Hematopoietic multipotent progenitor cell treated with erythropoietin and hydrocortisone succinate and interleukin-3 and kit ligand, for 4 days (in vitro differentiated cells): ENCODE measurements at places on chromosomes 7 and 10.

DNA sequence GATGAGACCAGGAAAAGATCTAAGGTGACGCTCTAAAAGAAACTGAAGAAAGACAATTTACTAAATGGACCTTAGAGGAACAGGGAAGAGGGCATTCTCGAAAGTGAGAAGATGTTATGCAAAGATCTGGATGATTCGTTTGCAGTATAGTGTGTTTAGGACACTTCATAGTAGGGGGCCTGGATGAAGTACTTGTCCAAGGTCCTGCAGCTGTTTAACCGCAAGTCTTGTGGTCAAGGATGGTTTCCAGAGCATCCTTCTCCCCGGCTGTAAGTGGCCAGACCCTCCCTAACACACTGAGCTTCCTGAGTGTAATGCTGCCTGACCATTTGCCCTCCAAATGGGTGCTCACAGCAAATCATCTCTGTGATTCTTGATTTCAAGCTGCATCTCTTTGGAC, 101.6 kb downstream of the XPNPEP1 start:
- DNase-seq, result no peak

DNA sequence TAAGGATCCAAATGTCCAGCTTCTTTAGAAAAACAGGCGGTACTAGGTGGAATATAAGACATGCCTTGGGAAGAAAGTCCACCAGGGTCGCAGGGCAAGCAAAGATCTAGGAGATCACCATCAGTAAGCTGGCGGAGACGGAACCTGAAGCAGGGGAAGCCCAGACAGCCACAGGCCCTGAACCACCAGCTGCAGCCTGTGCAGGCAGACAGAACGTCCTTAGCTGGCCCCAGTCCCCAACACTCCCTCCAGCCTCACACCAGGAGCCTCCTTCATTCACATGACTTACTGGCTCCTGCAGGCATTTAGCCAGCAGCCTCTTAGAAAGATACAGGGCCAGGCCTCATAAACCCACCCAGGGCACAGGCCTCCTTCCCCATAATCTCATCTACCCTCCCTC, 17.4 kb downstream of the RGS10 start:
- DNase-seq, result no peak

DNA sequence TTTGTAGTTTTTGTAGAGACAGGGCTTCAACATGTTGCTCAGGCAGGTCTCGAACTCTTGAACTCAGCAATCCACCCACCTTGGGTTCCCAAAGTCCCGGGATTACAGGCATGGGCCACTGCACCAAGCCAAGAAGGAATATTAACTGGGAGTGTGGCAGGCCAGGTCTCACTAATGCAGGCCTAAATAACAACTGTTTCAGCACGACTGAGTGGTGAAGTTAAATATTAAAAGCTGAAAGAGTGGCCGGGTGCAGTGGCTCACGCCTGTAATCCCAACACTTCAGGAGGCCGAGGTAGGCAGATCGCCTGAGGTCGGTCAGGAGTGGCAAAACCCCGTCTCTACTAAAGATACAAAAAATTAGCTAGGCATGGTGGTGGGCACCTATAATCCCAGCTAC, 21.1 kb downstream of the CHUK start:
- DNase-seq, result no peak

- peak; percentile 73 for DNase-seq
These were observed 340.9 kb downstream of the LRMDA start for GRCh38 chr10:75772153-75772887.

GRCh38 chr10:66719483-66719882, 206.4 kb upstream of the LRRTM3 start:
- DNase-seq, result no peak

DNA sequence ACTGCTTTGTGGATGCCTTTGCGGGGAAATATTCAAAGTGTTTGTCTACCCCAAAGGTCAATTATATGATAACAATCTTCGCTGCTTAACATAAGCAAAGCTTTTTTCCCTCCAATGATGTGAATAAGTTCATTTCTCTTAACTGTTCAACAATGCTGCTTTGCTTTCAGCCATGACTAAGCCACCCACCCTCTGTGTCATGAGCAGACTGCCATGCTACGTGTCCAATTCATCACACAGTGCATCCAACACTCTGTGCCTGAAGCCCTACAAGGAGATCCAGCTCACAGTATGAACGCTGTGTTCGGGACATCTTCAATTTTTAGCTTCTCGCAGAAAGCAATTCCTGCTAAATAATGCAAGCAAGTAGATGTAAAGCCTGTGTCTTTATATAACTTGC, 5.7 kb upstream of the TAS2R40 start:
- DNase-seq, result no peak

- DNase-seq, result no peak
These were observed 134.1 kb downstream of the LRMDA start for GRCh38 chr10:75565286-75566251.

- peak; percentile 58 for DNase-seq
These were observed 145.4 kb downstream of the NEURL1 start for GRCh38 chr10:103638948-103639347.

DNA sequence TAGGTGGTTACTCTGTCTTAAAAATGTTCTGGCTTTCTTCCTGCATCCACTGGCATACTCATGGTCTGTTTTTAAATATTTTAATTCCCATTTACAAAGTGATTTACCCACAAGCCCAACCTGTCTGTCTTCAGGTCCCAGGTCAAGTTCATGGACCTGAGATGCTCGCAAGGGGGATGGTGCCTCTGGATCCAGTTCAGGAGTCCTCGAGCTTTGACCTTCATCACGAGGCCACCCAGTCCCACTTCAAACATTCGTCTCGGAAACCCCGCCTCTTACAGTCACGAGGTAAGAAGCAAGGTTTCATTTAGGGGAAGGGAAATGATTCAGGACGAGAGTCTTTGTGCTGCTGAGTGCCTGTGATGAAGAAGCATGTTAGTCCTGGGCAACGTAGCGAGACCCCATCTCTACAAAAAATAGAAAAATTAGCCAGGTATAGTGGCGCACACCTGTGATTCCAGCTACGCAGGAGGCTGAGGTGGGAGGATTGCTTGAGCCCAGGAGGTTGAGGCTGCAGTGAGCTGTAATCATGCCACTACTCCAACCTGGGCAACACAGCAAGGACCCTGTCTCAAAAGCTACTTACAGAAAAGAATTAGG, 8.7 kb downstream of the ZKSCAN1 start:
- DNase-seq, result no peak

DNA sequence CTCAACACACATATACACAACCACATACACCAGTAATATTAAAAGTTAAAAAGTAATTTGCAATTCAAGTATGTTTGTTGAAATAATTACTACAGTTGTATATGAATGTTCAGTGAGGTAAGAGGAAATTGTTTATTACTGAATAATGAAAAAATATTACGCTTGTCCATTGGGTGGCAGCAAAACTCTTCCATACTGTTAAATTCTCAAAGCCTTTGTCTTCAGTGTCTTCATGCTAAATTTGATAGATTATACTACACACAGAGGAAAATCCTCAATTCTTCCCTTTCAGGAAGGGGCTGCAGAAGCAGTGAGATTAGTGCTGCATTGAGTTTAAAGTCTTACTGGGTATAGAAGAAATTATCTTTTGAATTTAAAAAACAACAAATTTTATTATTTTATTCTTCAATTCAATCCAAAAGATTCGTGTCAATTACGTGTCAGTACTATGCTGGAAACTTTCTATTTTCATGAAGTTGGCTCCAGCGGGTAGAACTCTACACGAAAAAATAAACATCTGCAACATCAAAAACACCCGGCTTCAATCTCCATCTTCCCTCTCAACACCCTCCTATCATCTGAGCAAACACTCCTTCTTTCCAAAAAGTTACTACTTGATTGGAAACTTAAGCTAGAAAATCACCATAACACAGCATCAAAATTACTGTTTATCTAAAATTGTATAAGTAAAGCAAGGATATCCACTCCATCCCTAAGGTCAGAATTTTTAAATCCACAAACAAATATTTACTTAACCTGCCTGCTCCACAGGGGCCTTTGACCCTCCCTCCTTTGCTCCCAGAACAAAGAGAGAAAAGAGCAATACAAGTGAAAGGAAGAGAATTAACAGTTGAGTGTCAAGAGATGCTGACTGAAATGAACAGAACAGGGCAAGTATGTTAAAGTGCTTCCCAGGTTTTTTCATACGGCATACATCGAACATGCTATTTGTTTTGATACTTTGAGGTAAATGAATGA, 37.0 kb upstream of the TES start:
- DNase-seq, result peak; percentile 79

DNA sequence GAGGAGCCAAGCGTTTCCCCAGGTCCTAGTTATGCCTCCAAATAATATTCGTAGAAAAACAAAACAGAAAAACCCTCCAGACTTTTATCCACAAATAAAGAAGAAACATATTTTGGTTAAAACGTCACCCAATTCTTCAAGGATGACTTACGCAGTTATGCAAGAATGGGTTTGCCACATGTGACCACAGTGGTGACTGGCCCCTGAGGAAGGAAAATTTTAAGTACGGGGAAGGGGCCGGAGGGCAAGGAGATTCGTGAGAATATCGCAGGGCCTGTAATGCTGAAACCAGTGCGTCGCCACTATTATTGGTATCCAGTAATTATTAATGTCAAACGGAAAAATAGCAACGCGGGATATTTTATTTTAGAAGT, 537 bp upstream of the MRPS24 start:
- peak; percentile 69 for DNase-seq

DNA sequence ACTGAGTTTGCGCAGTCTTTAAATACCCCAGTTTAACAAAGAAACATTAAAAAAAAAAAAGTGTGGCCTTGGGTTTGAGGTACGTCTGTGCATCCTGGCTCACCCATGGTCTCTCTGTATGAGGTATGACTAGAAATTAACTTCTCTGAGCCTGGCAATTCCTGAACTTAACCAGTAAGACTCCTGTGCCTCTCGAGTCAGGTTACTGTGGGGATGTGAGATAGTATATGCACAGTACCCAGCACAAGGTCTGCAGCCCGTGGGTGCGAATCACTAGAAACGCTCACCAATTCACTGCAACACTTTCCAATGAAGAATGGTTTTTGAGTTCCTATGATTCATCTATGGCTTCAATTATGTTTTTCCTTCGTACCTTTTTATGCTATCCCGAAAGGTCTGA, 149.9 kb downstream of the SFMBT2 start:
- no peak for DNase-seq

GRCh38 chr7:14682910-14683465, 219.6 kb downstream of the DGKB start:
- DNase-seq, result no peak

DNA sequence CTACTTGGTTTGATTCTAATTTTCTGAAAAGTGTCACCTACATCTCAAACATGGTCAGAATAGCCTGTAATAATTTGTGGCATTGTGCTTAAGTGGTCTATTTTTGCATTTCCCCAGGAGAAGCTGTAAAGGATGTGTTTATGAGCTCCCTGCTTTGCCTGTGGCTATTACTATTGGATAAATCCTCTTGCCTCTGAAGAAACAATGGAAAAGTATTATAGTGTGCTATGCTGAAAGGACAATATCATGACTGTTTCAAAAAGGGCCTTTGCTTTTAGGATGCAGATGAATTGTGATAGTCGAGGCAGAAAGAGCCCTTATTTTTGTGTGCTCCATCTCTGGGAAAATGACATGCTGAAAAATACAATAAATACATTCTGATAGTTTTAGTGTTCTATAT, 94.1 kb upstream of the ARMC3 start:
- no peak for DNase-seq

- peak; percentile 35 for DNase-seq
These were observed 155.4 kb downstream of the DYNC1I1 start for GRCh38 chr7:95927756-95928155.

- DNase-seq, result no peak
These were observed 29.6 kb upstream of the TMEM213 start for GRCh38 chr7:138768241-138768640.

DNA sequence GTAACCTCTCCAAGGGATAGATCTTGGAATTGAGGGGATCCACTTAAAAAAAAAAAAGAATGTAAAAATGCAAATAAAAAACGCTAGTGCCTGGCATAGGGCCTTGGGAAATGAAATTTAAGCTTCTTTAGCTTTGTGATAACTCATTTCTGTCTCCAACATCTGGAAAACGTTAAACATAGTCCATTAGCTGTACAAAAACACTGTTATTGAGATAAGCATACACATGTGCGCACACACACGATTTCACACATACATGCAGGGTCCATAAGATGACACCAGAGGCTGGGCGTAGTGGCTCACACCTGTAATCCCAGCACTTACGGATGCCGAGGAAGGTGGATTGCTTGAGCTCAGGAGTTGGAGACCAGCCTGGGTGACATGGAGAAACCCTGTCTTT, 13.7 kb upstream of the CUL2 start:
- DNase-seq, result no peak

- no peak for DNase-seq
These were observed 70.0 kb downstream of the MALSU1 start for GRCh38 chr7:23369100-23369499.

DNA sequence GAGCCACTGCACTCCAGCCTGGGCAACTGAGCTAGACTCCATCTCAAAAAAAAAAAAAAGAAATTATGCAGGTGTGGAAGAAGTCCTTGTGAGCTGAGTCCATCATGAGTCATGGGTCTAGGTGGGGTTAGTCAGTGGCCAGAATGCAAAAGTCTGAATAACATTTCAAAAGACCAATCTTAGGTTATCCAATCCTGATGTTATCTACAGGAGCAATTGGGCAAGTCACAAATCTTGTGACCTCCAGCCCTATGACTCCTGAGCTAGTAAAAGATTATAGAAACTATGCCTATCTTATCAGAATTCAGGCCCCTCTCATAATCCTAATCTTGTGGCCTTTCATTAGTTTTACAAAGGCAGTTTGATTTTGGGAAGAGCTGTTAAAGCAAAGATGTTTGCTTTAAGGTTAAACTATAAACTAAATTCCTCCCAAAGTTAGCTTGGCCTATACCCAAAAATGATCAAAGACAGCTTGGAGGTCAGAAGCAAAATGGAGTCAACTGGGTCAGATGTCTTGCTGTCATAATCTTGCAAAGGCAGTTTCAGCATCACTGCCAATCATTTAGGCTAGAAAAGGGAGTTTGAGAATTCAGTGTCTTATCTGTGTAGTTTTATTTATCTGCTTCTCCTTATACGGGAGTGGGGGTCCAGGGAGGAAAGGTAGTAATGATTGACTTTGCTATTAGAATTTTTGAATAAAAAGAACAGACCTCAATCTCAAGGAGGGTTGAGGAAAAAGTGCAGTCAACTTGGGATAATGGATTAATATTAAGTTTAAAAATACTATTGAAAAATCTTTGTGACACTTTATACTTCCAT, 71.2 kb upstream of the TRIM24 start:
- DNase-seq, result peak; percentile 40

GRCh38 chr7:116630932-116631671, 40.9 kb upstream of the MET start:
- no peak for DNase-seq
